ENCODE measurements at places on chromosomes 16 and 17.
A peak's percentile ranks its signal among the peaks of the same experiment; 100 is the strongest.

DNA sequence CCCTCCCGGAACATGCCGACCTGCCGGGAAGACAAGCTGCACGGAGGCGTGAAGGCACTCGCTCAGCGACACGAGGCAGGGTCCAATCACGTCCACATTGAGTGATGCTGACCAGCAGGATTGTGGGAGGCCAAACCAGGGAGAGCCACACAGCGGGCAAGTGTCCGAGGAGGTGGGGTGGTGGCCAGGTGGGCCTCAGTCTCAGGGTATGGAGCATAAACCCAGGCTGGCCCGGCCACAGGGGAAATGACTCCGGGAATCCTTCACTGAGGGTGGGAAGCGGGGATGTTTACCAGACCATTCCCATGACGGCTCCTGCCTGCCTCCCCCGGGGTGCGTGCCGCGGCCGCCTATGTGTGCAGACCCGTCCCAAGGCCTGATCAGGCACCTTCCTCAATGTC is 62.5 kb downstream of the RPH3AL start:
- no peak for DNase-seq

DNA sequence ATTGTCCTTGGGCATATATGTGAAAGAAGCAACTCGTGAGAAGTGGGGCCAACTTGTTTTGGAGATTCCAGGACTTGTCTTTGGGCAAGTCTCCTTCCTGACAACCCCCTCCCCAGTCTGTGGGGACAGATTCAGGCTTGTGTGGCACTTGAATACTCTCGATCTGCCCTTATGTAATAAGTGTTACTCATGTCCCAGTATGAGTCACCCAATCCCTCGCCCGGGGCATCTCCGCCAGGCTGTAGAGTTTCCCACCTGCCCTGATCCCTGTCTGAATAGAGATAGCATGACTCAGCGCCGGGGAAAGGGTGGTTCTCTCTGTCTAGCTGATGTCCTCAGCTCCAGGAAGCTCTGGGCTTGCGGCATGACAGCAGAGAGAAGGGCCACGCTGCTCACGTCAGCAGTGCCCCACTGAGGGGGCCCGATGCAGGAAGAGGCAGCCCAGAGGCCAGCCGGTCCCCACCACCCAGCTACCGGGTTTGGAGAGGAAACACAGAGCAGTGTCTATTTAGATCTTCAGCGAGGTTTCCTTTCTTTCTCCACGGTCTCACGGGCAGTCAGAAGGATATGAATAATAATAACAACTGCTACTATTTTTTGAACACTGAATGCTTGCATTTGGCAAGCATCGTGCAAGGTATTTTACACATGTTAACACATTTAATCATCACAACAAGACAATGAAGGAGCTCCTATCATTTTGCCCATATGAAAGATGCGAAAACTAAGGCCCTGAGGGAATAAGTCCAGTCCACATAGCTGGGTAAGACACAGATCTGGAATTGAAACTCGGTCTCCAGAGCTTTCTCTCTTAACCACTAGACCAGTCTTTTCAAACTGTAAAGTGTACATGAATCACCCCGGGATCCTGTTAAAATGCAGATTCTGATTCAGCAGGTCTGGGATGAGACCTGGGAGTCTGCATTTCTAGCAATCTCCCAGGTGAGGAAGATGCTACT is 426.7 kb upstream of the MAF start:
- peak; percentile 7 for DNase-seq

- no peak for DNase-seq
Measured at GRCh38 chr16:75385507-75386152, 47.7 kb downstream of the CFDP1 start.

GRCh38 chr17:11138023-11138422 is 103.0 kb upstream of the SHISA6 start:
- DNase-seq: no peak

DNA sequence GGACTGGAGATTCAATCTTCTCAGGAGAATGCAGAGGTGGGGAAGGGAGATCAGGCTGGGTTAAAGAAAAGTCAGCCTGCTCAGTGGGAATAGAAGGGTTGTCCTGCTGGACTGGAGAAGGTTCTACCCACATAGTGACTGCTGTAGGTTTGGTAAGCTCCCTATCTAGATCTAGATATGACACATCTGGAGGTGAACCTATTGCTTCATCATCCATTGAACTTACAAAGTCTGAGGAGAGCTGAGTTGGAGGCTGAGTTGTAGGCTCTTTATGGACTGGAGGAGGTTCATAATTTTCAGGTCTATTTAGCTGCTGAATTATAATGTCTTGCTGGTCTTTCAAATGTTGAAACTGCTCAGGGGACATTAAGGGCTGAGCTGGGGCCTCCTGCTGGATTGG is 46.0 kb upstream of the NF1 start:
- DNase-seq: no peak

GRCh38 chr17:21239680-21240368 is 13.4 kb downstream of the NATD1 start:
- DNase-seq: no peak

- DNase-seq: no peak
Measured at GRCh38 chr16:72937360-72937759, 110.6 kb downstream of the ZFHX3 start.

DNA sequence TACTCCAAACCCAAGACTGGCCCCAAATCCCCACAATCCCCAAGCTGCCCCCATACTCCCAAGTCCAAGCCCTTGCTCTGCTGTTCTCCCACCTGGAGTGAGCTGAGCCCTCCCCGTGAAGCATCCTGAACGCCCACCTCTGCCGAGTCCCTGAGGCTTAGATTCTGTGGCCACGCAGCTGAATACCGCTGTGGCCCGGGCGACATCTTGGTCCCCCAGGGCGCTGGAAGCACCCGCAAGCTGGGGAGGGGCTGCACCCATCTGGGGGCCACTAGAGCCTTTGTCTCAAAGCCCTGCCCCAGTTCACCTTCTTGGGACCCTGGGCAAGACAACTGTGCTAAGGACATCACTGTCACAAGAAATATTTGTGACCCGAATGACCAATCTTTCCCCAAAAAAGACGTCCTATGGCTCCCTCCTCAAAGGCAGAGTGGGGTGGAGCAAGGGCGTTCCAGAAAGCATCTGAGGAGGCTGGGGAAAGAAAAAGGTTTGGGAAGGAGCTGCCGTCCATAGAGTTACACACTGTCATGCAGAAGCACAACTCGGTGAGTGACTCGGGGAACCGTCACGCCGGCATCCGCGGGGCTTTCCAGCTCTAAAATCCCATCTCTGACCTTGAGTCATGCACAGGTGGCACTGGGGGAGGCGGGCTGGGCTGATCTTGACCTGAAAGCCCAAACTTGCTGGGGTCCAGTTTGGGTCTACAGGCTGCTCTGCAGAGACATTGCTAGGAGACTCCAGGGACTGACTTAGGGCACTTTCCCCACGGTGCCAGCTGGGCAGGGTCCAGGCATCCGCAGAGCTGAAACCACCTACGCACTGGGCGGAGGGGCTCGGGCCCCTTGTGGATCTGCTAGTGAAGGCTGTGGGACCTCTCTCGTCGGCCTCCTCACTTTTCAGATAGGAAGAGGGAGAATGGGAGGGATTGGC is 6.6 kb downstream of the PTX4 start:
- DNase-seq: no peak

GRCh38 chr17:82235056-82235774 is 6.4 kb downstream of the SLC16A3 start:
- no peak for DNase-seq

DNA sequence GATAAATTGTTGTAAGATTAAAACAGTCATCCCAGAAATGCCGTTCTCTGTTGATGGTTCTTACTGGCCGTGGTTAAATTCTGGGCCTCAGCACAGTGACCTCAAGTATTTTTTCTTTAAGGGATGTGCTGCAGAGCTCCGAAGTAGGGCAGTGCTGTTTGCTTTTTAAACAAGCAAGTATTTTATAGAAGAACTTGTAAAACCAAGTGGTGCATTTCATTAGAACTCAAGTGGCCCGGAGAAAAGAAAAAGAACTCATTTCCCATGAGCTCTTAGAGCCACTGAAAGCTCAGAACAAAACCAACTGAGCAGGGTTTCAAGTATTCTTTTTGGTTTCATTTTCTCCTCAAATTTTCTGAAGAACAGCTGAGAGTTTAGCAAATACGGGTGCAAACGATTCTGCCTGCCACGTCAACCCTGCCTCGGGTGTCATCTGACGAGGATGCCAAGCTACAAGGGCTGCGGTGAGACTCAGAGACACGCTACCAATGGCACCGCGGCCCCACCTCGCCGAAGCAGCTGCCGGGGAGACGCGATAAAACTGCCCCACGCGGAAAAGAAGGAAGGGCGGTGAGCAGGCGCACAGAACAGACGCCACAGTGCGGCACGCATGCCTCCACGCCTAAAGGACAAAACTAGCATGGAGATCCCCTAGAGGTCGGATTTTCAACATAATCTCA is 6.3 kb downstream of the LMF1 start:
- DNase-seq: peak; percentile 36

DNA sequence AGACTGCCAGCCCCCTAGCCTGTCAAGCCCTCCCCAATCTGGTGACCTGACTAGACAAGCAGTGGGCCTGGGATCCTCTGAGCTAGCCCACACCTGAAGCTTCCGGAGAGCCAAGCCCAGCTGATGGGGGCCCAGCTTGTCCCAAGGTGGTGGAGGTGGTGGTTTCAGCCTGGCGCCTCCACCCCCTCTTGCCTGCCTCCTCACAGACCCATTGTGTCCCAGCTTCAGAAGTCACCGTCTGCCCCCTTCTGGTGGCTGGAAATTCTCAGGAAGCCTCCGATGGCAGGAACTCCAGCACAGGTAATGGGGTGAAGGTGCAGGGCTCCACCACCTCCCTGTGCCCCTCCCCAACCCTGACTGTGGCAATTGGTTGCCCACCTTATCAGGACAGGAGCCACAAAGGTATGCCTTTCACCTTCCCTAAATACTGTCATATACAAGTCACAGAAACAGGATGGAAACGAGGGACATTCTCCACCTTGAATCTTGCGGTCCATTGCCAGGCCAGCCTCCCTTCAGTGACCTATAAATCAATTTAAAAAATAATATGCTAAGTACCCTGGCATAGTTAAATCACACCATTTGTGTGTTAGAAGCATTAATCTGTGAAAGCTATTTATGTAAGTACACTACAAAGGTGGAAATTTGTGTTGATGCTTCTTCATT is 66.0 kb upstream of the ZNF423 start:
- DNase-seq: peak; percentile 16

- DNase-seq: no peak
Measured at GRCh38 chr17:4074831-4075495, 67.9 kb downstream of the ZZEF1 start.

DNA sequence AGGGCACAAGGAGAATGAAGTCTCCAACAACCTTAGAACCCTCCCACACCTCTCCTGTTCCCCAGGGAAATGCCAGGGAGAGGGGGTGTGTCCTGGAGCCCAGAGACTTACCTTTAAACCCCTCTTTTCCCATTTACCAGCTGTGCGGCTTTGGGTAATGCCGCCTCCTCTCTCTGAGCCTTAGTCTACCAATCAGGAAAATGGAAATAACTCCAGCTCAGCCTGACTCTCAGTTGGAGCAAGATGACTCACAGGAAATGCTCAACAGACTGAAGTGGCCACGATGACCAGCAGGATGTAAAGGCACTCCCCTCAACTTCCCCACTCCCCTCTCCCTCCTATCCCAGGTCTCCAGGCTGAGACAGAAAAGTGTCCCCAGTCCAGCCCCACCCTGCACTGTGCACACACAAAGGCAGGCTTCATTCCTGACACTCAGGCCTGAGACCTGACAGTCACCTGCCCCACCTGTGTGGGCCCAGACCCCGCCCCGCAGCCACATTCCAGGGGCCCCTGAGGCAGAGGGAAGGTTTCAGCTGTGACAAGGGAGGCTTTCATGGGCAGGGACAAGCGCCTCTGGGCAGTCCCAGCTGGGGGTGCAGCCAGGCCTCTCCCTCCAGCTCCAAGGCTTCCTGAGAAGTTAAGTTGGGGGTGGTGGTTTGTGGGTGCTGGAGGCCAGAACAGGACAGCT is 3.0 kb upstream of the KRT15 start:
- DNase-seq: no peak

DNA sequence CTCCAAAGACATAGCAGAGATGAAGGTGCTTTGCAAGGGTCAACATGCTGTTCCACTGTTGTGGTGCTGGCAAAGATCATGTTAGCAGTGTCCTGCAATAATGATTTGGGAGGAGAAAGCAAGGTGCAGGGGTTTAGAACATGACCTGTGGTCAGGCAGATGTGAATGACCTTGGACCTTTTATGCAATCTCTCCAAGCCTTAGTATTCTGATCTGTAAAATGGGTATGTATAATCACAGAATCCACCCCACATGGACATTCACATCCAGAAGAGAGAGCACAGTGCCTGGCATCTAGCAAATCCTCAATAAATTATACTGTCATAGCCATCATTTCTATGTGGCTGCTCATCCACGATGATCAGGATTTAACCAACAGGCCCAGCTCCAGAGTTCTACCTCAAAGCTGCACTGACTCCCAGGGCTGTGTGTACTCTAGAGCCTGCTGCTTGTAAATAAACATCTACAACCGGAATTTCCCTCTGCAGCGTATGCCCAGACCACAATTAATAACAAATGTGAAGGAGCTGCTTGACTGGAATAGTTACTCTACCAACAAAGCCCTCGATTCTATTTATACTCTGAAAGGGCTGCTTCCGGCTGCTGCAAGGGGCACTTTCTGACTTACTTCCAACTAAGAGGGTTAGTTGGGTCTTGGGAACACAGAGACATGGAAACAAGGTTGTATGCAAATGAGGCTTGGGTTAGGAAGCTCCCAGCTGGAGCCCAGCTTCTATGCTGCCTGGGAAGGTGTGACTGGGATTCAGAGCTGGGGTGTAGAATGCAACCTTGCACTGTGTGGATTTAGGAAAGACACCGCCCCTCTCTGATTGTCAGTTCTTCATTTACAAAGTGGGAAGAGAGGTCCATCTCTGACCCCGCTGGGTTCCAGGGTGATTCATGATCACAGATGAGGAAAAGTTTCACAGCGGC is 265.2 kb downstream of the XYLT1 start:
- no peak for DNase-seq

- DNase-seq: no peak
Measured at GRCh38 chr17:39335704-39336223, 65.7 kb downstream of the FBXL20 start.

DNA sequence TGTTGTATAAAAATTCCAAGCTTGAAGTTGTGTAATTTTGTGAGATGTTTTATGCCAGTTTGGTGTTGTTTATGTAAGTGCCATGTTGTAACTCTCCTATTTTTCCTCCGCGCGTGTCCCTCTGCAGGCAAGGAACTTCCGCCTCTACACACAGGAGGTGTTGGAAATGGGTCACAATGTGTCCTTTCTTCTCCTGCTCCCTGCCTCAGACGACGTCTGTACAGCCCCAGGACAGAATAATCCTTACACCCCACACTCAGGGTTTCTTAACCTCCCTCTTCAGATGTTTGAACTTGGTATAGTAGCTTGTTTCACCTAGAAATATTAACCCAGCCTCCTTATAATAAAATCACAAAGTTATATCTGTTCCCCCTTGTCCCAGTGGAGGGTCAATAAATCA is 111.3 kb upstream of the NOG start:
- DNase-seq: no peak

All from activated gamma-delta T cell treated with Interleukin-2 at 50 U/mL for 16 hours (primary cell).